Naive thymus-derived CD4-positive, alpha-beta T cell (primary cell): ENCODE measurements at places on chromosomes 3 and 15. TPM values are rescaled to one million over a fixed set of nuclear protein-coding genes. Genes with fewer than 3 reads are reported as not detected.

Gene CLDN18
- total RNA-seq = not detected

Gene GCHFR
- 18.1 TPM for total RNA-seq

Gene CILP
- 0.49 TPM for total RNA-seq

Gene GLDN
- total RNA-seq = not detected

Gene CP
- not detected for total RNA-seq

Gene CDCP1
- 1.5 TPM for total RNA-seq

Gene A4GNT
- not detected for total RNA-seq
